ENCODE measurements at places on chromosomes 1 and 21. TPM values are rescaled to one million over a fixed set of nuclear protein-coding genes. Genes with fewer than 3 reads are reported as not detected.

GRCh38 chr1:45340816-45341466 lies 701 bp upstream of the MUTYH start:
- DNase-seq: no peak

DNA sequence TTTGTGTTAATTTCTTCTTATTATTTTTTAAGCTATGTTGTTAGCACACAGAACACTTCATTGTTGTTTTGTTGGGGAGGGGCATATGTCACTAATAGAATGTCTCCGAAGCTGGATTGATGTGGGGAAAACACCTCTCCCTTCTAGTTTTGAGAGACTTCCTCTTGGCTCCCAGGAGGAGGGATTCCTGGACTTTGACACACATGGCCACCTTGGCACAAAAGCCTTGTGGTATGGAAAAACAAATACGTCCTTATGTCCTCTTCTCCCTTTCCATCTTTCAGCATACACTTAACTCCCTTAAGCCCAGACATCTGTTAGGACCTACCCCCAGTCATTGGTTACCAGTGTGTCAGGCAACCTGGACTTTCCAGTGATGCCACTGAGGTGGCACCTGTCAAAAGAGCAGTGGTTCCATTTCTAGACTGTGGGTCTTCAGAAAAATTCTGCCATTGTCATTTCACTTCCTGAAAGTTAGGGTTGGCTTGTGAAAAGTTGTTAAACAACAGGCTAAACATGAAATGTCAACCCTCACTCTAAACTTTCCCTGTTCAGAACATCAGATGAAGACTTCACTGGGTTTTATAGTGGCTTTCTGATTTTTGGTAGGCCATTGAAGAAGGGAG lies 12.5 kb upstream of the ABCB10 start:
- DNase-seq: no peak

NHLH1 gene
- not detected for total RNA-seq

RASAL2 gene
- total RNA-seq: 26.8 TPM

Measured in Right ventricle myocardium superior (tissue), 1 donor.